ENCODE measurements at places on chromosomes 3 and 15. TPM values are rescaled to one million over a fixed set of nuclear protein-coding genes. Genes with fewer than 3 reads are reported as not detected.

The KCNH8 gene
- not detected for total RNA-seq

The PDZRN3 gene
- total RNA-seq: 3.7 TPM

The C15orf62 gene
- not detected for total RNA-seq

The COL6A5 gene
- not detected for total RNA-seq

The FETUB gene
- not detected for total RNA-seq

The GRM2 gene
- total RNA-seq: under 0.01 TPM

The SHC4 gene
- total RNA-seq: 0.67 TPM

The PRKAR2A gene
- total RNA-seq: 20.1 TPM

The ESYT3 gene
- 0.17 TPM for total RNA-seq

The TFRC gene
- total RNA-seq: 63.2 TPM

The OR4F6 gene
- total RNA-seq: not detected

The RASL12 gene
- total RNA-seq: 8.5 TPM

The A4GNT gene
- total RNA-seq: not detected

The WDR93 gene
- total RNA-seq: 0.15 TPM

The CHDH gene
- total RNA-seq: 0.34 TPM

The SLC2A2 gene
- total RNA-seq: not detected

The KIF7 gene
- total RNA-seq: 7.6 TPM

The VGLL3 gene
- total RNA-seq: 15.8 TPM

The KNSTRN gene
- total RNA-seq: 77.2 TPM

The GOLGA6D gene
- not detected for total RNA-seq

The IFT122 gene
- total RNA-seq: 24.7 TPM

The TMEM158 gene
- 40.4 TPM for total RNA-seq

The DNAJC13 gene
- total RNA-seq: 27.1 TPM

The GPR62 gene
- 0.15 TPM for total RNA-seq

The FBXW12 gene
- total RNA-seq: not detected

The P2RY1 gene
- total RNA-seq: 0.30 TPM

The SLC28A2 gene
- total RNA-seq: not detected

The GABRG3 gene
- total RNA-seq: not detected

The PGBD4 gene
- total RNA-seq: 0.67 TPM

The MYO9A gene
- total RNA-seq: 10.3 TPM

The ERICH6 gene
- not detected for total RNA-seq

The CHAC1 gene
- total RNA-seq: 79.5 TPM

The CCRL2 gene
- not detected for total RNA-seq

The RBPMS2 gene
- 0.59 TPM for total RNA-seq

The SPATA12 gene
- under 0.01 TPM for total RNA-seq
